ENCODE measurements at places on chromosomes 12 and 14.

- no peak for DNase-seq
These were observed 412.7 kb downstream of the BCL11B start for GRCh38 chr14:98859301-98859700.

DNA sequence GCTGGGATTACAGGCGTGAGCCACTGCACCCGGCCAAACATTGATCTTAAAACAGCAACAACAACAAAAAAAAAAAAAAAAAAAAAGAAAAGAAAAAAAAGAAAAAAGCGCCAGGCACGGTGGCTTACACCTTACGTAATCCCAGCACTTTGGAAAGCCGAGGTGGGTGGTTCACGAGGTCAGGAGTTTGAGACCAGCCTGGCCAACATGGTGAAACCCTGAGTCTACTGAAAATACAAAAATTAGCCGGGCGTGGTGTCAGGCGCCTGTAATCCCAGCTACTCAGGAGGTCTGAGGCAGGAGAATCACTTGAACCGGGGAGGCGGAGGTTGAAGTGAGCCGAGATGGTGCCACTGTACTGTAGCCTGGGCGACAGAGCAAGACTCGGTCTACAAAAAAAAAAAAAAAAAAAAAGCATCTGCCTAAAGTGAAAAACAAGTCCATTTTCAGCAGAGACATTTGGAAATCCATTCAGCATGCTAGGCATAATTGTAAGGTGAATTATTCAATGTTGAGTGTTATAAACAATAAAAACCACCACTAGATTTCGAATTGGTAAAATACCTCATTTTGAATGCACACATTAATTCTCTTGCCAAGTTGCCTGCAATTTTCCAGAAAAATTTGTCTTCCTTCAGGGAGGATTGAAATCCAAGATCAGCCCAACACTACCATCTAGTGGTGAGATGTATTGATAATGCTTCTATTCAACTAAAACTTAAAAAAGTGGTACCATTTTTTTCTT, 8.0 kb upstream of the CERS5 start:
- no peak for DNase-seq

- no peak for DNase-seq
These were observed 11.0 kb upstream of the AEBP2 start for GRCh38 chr12:19428246-19428645.

DNA sequence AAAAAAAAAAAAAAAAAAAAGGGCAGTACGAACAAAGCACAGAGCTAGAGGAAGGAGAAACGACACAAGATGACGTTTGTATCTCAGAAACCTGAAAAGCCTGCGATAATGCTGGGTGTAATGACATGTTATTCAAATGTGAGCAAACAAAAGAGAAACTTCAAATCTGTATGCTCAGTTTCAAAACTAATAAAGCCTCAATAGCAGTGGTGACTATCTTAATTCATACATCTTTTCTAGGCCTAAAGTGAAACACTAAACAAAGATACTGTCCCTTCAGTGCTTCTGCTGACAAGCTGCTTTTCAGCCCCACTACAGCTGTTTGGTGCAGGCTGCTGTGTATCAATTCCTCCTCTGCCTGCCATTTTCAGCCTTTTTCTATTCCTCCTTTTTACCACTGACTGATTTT, 15.8 kb downstream of the ITPR2 start:
- no peak for DNase-seq

GRCh38 chr14:71242237-71242748, 335.0 kb downstream of the PCNX1 start:
- DNase-seq, result peak; percentile 30
